Vagina (tissue), 2 donors: ENCODE measurements at places on chromosomes 7 and 10. TPM values are rescaled to one million over a fixed set of nuclear protein-coding genes. Genes with fewer than 3 reads are reported as not detected.

GOLGA7B gene
- 2.5 TPM for total RNA-seq

TSPAN33 gene
- total RNA-seq: 2.7 TPM

UCN3 gene
- not detected for total RNA-seq

WDFY4 gene
- 6.4 TPM for total RNA-seq

DNA sequence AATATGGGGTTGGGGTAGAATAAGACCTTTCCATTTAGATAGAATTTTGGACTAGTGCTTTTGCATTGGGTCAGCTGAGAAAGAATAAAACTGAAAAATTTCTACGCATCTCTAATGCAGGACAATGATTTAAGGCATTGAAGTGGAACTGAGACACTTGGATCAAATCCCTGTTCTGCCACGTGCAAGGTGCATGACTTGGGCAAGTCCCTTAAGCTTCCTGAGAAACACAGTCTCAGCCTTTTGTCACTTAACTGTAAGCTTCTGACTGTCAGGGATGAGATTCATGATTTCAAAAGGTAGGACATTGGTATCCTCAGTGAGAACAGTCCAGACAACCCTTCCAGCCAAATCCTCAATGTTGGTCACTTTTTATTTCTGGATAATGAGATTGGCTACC lies 59.2 kb downstream of the ENTPD1 start:
- no peak for DNase-seq
- H3K36me3 ChIP-seq: no peaks in the 10 kb centered on the region
- H3K27me3 ChIP-seq: no peaks in the 10 kb centered on the region
- no peak overlapping the region for H3K27ac ChIP-seq
- no peak overlapping the region for H3K4me3 ChIP-seq

DNA sequence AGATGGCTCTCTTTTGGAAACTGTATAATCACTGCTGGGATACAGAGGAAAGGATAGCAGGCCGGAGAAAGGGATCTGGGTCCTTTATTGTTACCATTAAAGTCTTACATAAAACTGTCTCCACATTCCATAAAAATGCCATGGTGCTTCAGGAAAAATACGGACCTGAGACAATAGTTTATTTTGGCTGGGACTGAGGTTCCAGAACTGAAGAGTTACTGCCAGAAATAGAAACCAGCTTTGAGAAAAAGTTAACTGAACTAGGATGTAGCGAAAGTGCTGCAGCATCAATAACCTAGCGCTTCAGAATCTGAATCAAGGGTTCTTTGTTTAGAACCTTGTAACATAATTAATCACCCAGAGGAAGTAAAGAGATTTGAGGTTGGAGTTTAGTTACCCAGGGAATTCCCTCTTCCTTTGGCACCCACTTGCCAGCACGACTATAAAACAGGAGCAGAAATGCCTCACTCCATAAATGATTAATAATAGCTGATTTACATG lies 38.0 kb downstream of the MEOX2 start:
- no peak overlapping the region for H3K27ac ChIP-seq
- no peaks in the 10 kb centered on the region for H3K27me3 ChIP-seq
- DNase-seq: no peak
- no peaks in the 10 kb centered on the region for H3K4me1 ChIP-seq

DNA sequence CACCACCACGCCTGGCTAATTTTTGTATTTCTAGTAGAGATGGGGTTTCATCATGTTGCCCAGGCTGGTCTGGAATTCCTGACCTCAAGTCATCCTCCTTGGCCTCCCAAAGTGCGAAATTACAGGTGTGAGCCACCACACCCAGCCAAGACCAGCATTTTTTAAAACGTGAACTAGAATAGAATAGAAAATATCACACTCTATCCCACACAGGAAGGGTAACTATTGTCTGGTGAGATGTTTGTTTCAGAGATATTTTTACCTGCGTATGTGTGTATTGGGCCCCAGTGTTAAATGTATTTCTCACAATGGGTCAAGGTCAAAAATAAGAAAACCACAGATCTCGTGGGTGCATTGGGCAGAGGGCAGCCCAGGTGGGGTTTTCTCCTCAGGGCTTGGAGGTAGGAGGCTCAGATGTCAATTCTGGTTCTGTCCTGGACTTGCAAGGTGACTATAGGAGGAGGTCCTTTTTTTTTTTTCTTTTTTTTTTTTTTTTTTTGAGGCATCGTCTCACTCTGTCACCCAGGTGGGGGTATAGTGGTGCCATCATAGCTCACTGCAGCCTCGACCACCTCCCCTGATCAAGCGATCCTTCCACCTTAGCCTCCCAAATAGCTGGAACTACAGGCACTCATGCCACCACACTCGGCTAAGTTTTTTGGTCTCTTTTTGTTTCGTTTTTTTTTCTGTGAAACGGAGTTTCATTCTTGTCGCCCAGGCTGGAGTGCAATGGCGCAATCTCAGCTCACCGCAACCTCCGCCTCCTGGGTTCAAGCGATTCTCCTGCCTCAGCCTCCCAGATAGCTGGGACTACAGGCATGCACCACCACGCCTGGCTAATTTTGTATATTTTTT lies 19.0 kb downstream of the SH2B2 start:
- H3K4me3 ChIP-seq: no peak overlapping the region
- H3K27ac ChIP-seq: no peak overlapping the region
- peaks cover 8% of the 10 kb centered on the region for H3K4me1 ChIP-seq
- no peaks in the 10 kb centered on the region for H3K27me3 ChIP-seq
- H3K36me3 ChIP-seq: no peaks in the 10 kb centered on the region
- no peak for DNase-seq

GRCh38 chr7:98294326-98294725 lies 12.8 kb downstream of the BRI3 start:
- DNase-seq: no peak
- H3K27ac ChIP-seq: no peak overlapping the region
- no peaks in the 10 kb centered on the region for H3K36me3 ChIP-seq
- no peaks in the 10 kb centered on the region for H3K27me3 ChIP-seq
- H3K4me3 ChIP-seq: no peak overlapping the region

DNA sequence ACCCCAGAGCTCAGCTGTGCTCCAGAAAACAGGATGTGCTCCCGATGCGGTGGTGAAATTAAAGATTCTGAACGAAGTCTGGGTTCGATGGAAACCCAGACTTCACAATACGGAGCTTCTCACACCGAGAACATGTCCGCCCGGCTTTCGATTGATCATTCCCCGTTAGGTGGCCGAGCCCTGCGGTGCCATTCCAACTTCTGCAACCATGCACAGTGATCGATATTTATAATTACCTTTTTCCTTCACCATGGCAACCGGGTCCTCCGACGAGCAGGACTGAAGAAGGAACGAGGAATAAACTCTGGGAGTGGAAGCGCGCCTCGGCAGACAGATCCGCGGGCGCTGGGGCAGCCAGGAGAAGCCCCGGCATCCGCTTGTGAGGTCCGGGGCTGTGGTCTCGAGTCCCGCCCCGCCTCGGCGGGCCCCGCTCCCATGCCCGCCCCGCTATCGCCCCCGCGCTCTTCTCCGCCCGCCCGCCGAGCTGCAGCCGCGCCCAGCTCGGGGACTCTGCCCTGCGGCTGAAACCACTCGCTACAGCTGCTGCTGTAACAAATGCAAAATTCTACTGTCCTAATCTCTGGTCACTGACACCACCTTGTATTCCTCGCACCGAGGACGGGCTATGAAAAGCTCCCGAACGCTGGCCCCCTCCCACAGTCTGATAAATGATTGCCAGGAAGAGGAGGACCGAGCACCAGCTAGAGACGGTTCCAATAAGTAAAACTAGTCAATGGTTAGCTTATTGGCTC lies 26.2 kb downstream of the ABLIM1 start:
- H3K4me3 ChIP-seq: peak overlapping the region; percentile 50
- peak overlapping the region; percentile 64 for H3K27ac ChIP-seq
- H3K36me3 ChIP-seq: no peaks in the 10 kb centered on the region
- no peaks in the 10 kb centered on the region for H3K27me3 ChIP-seq

GRCh38 chr7:26978146-26978545 lies 113.8 kb upstream of the SKAP2 start:
- no peaks in the 10 kb centered on the region for H3K4me1 ChIP-seq
- no peaks in the 10 kb centered on the region for H3K27me3 ChIP-seq
- no peak overlapping the region for H3K4me3 ChIP-seq

GRCh38 chr10:44927352-44927751 lies 16.2 kb downstream of the TMEM72 start:
- no peak overlapping the region for H3K4me3 ChIP-seq
- no peaks in the 10 kb centered on the region for H3K27me3 ChIP-seq
- no peaks in the 10 kb centered on the region for H3K36me3 ChIP-seq
- no peak overlapping the region for H3K27ac ChIP-seq

GRCh38 chr7:20200361-20200760 lies 16.8 kb downstream of the MACC1 start:
- DNase-seq: no peak
- no peak overlapping the region for H3K4me3 ChIP-seq
- H3K36me3 ChIP-seq: no peaks in the 10 kb centered on the region
- H3K4me1 ChIP-seq: no peaks in the 10 kb centered on the region
- no peaks in the 10 kb centered on the region for H3K27me3 ChIP-seq

DNA sequence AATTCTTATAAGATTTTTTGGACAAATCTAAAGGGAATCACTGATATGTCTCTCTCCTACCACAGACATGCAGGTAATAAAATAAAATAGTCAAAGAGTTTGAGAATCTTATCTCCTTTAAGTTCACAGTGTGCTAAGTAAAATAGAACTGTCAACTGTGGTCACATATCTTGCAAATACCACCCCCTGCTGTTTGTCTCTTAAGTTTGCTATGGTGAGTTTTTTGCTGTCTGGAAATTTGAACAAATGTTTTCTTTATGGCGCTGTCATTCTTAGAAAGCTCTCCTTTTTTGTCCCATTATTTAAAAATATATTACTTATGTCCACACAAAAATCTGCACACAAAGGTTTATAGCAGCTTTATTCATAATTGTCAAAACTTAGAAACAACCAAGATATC lies 19.6 kb downstream of the GIMAP5 start:
- no peak for DNase-seq
- no peaks in the 10 kb centered on the region for H3K27me3 ChIP-seq
- no peak overlapping the region for H3K4me3 ChIP-seq
- H3K4me1 ChIP-seq: no peaks in the 10 kb centered on the region

- no peaks in the 10 kb centered on the region for H3K36me3 ChIP-seq
- no peak for DNase-seq
- no peak overlapping the region for H3K4me3 ChIP-seq
These were observed 167.1 kb upstream of the RHEB start for GRCh38 chr7:151686826-151687225.

- H3K27me3 ChIP-seq: peaks cover 3% of the 10 kb centered on the region
- no peak for DNase-seq
- H3K4me3 ChIP-seq: no peak overlapping the region
- H3K27ac ChIP-seq: no peak overlapping the region
- H3K36me3 ChIP-seq: no peaks in the 10 kb centered on the region
These were observed 141.1 kb downstream of the DYNC2I1 start for GRCh38 chr7:158997471-158997870.
